ENCODE measurements at places on chromosomes 4 and X.
A peak's percentile ranks its signal among the peaks of the same experiment; 100 is the strongest.

DNA sequence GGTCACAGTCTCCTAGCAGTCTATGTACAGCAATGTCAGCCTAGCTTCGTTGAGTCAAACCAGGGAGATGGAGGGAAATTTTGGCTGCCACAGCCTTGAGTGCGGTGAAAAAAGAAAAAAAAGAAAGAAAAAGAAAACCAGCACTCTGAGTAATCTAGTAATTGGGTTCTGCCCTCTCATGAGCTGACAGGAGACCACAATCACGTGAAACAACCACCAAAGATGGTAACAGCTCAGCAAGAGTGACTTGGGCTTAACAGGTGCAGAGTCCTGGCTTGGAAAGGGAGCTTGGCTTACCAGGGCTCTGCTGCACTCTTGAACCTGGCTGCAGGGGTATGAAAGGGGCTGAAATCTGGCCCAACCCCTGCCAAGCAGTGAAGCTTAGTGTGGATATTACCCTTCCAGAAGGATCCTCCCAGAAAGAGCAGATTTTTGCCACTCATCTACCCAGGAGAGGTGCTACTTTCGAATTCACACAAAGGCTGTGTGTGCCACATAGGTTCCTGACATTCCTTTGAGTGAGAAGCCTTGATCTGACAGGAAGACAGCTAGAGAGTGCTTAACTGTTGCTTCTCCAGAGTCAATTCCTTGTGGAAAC lies 350.3 kb downstream of the PTTG2 start:
- DNase-seq, result no peak

DNA sequence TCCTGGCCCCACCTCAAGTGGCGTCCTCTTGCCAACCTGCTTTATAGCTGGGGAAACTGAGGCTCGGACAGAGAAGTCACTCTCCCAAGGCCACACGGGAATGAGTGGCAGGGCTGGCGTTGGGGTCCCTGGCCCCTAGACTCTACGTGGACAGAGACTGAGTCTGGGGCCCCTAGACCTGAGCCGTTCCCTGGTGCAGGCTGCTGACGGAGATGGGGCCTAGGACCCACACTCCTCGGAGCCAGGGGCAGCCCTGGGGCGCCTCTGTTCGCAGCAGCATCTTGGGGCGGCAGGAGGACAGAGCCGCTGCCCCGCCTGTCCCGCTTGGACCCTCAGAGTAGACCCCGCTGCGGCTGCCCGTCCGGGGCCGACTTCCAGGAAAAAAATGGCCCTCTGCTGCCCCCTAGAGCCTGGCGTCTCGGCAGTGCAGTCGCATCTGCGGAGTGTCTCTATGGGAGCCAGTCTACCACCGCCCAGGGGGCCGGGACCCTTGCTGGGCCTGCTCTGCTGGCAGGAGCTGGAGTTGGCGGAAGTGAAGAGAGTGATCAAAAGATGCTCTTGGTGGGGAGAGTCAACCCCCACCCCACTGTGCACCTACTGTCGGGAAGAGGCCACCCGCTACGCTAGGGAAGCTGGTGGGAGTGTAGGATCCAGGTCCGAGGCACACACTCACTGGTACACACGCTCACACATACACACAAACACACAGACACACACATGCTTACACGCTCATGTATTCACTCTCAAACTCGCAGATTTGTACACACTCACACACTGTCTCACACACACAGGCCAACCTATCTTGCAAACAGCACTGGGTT lies 220.1 kb downstream of the AFAP1 start:
- peak; percentile 45 for DNase-seq

- DNase-seq, result no peak
Observed at GRCh38 chr4:152734015-152734698, 45.4 kb downstream of the TIGD4 start.

DNA sequence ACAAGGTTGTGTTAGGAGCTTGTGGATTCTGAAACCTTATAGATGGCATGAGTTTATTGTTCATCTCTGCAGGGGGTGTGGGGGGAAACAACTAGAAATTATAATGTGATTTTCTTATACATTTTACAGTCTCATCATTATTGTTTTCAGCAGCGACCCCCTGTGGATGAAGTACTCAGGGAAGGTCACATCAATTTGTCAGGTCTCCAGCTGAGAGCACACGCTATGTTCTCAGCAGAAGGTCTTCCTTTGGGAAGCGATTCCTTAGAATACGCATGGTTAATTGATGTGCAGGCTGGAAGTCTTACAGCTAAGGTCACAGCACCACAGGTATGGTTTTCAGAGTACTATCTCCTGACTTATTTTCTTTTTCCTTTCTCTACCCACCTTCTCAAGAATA lies 72.2 kb downstream of the BLTP1 start:
- DNase-seq, result no peak

DNA sequence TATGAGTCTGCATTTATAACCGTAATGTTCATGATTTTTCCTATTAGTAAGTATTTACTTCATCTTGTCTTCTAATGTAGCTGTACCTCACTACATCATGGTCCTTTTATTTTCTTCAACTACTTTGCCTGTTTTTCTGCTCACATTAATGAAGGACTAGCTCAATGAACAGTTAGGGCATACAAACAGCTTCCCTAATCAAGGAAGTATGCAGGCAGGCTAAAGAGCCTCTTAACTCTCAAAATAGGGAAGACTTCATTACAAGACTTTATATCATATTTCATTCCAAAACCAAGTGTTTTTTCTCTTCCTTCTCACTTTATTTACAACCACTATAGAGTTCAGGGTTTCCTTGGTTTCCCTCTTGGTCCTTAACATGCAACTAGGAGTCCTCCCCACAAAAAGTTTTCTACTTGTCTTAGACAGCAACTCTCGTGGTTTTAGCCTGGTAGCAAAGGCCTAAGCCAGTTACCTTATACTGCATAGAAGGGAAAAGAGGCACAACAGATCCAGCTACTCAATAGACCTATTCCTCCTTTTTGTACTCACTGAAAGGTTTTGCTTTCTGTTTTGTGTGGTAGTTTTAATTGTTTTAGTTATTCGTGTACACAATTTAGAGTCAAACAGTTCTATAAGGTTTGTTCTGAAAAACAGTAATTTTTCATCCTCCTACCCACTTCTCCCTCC lies 40.8 kb downstream of the SMIM14 start:
- no peak for DNase-seq

GRCh38 chr4:157977086-157977485 lies 195.7 kb downstream of the GASK1B start:
- DNase-seq, result no peak

GRCh38 chr4:24793219-24794005 lies 2.0 kb upstream of the SOD3 start:
- DNase-seq, result no peak

GRCh38 chr4:15894393-15894792 lies 44.1 kb downstream of the FGFBP1 start:
- no peak for DNase-seq

DNA sequence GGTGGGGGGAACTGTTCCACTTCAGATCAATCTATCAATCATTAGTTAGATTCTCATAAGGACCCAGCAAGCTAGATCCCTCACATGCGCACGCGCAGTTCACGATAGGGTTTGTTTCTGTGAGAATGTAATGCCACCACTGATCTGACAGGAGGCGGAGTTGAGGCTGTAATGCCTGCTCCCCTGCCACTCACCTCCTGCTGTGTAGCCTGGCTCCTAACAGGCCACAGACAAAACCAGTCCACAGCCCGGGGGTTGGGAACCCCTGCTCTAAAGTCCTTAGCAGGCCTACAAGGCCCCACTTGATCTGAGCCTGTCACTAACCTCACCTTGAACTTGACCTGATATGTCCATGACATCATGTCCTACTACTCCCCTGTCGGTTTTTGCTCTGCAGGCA lies 30.3 kb downstream of the ARL9 start:
- DNase-seq, result no peak

GRCh38 chr4:81021981-81022380 lies 8.5 kb upstream of the BMP3 start:
- no peak for DNase-seq

- no peak for DNase-seq
Observed at GRCh38 chr4:10747186-10747585, 62.6 kb upstream of the CLNK start.

DNA sequence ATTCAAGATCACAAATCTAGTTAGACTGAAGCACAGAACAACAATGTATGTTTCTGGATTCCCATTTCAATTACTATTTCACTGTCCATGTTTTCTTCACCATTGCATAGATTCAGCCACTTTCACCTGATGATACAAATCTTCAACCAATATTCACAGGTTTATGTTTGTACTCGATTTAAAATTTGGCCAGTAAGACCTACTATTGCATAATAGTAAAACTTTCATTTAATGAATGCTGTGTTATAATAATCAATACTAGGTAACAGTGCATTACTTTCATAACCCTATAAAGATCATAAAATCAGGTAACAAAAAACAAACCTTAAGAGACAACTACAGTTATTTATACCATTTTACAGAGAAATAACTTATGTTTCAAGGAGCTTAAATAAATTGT lies 2209.1 kb downstream of the ARAP2 start:
- DNase-seq, result no peak

All from renal cortex interstitium (tissue), 15 donors.